ENCODE measurements at places on chromosomes 2 and 18.

DNA sequence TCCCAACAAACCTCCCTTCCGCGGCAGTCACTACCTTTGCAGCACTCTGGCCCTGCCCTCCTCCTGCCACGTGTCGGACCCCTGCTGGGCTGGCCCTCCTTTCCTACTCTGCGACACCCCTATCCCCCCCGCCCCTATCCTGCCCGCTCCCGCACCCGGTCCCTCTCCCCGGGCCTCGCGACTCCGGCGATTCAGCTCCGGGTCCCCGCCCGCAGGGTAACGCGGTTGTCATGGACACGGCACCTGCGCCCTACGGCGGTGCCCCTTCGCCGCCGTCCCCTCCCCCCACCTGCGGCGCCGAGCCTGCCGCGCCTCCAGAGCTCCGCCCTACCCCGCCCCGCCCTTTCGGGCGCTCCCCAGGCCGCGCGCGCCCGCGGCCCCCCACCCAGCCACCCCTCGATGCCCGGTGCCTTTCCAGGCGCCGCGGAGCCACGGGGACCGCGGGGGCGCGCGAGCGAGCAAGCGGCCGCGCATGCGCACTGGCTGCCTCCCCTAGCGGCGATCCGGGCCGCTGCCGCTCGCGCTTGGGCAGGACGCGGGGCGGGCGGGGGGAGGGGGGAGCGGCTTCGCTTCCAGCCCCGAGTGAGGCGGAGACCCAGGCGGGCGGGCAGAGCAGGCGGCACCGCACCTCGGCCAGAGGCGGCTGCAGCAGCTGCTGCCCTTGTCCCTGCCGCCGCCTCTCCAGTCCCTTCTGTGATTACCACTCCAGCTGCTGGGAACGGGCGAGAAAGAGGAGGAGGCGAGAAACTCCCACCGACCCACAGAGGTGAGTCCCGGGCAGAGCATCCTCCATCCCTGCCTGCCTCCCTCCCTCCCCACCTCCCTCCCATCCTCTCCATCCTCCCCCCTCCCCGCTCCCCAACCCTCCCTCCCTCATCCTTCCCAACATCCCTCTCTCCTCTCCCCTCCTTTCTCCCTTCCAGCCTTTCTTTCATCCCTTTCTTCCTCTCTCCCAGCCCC, at the start of gene CTNNA2:
TSS of gene CTNNA2 (plus strand) at position 610 of the 960 bp plus-strand sequence.
- no peak for DNase-seq

GRCh38 chr2:149806651-149807050, 219.1 kb upstream of the MMADHC start:
- no peak for DNase-seq

GRCh38 chr2:176161825-176162626, 4.9 kb downstream of the HOXD3 start:
- no peak for DNase-seq

GRCh38 chr2:8454797-8455196, 227.1 kb upstream of the ID2 start:
- no peak for DNase-seq

DNA sequence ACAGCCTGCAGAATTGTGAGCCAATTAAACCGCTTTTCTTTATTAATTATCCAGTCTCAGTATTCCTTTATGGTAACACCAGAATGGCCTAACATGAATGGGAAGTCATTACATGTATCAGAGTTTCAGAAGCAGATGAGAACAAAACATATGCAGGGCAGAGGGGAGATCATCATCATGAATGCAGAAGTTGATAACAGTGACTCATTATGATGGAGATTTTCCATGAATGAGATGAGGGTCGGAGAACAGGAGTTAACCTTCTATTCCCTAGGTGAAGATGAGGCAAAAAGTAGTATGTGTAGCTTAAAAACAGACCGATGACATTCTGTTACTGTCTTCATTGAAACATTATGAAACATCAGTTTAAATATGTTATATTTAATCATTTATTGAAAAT, 59.5 kb upstream of the PPM1B start:
- no peak for DNase-seq

DNA sequence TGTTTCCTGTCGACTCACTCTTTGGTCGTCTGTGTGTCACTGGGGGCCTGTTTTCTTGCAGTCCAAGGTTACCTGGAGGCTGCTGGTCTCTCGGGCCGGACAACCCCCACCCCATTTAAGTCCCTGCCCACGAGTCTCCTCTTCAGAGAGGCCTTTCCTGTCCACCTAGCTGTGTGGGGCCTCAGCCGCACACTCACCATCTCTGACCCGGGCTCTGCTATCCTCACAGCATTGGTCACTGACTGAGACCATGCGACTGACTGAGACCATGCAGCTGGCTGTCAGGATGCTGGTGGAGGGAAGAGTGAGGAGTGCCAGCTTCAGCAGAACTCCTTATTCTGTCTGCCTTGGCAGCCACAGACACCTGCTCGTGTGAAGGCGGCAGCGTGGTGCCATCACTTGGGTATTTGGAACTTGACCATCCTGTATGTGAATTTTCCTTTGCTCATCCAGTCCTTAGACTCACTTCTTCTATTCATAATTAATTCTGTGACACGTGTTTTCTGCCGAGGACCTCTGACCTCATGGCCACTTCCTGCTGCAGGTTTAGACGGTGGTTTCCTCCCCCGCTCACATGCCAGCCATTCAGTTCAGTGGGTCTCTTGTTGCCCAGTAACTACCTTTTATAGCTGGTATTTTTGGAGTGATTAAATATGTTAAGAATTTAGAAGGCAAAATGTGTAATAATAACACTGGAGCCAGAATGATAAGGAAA, 47.5 kb upstream of the ASB1 start:
- no peak for DNase-seq

DNA sequence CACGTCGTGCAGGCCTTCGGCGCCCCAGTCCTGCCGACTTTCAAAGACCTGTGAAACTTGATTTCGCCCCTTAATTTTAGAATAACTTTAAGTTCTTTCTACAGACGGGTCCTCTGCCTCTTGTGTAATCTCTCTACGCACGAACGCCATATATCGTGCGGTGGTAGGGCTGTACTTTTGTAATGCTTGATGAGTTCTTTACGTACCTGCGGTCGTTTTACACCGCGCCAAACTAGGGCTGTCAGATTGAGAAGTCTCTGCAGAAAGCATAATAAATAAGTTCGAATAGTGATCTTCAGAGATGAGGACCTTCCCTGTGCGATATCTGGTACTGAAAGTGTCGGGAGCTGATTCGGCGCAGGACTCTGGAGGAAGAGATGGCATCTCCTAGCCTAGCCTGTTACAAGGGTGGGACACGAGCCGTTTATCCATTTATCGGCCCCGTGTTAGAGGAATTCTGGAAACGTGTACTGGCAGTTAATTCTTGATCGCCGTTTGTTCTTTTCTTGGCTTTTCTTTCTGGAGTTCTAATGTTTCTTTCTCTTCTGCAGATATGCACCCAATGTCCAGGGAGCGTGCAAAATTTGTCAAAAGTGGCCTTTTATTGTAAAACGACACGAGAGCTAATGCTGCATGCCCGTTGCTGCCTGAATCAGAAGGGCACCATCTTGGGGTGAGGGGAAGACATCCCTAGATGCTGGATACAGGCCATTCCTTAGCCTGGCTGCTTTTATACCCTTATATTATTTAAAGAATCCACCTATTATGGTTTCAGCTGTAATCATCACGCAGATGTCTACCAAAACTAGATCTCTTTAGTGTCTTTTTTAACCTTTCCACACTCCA, 781 bp upstream of the SLC5A6 start:
- DNase-seq = no peak

- DNase-seq = no peak
Measured at GRCh38 chr18:61256291-61256690, 76.9 kb upstream of the CDH20 start.

- no peak for DNase-seq
Measured at GRCh38 chr2:216643986-216644659, 10.9 kb downstream of the IGFBP2 start.

DNA sequence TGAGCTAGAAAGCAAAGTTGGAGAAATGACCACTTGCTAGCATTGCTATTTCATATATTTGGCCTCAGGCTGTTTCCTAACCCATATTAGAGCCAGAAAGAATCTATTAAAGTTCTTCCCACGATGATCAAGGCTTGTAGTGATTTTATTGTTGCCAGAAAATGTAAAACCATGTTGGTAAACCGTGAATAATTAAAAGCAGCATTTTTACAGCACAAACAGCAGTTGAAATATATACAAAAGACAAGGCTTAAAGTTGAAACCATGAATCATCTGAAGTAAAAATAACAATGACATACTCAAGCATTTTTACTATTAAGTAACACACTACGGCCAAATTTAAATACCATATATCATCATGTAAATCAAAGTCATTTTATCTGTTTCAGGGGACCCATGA, 27.7 kb upstream of the DSC3 start:
- DNase-seq = no peak

DNA sequence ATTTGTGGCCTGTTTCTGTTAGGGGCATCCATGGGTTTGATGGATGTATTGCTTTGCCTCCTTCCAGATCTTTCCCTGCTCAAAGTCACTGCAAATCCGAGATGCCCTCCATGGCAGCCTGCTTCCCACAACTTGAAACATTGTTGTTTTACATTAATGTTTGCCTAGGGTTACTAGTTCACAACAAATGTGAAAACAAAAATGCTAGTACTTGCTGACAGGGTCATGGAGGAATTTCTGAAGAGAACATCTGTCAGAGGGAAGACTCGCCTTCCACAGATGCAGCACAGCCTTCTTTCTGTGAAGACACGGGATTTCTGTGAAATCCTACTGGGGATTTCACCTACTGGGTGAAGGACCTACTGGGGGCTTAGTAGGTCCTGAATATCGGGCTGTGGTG, 260.0 kb upstream of the FN1 start:
- DNase-seq = no peak

GRCh38 chr2:156306821-156307220, 25.7 kb downstream of the NR4A2 start:
- no peak for DNase-seq

DNA sequence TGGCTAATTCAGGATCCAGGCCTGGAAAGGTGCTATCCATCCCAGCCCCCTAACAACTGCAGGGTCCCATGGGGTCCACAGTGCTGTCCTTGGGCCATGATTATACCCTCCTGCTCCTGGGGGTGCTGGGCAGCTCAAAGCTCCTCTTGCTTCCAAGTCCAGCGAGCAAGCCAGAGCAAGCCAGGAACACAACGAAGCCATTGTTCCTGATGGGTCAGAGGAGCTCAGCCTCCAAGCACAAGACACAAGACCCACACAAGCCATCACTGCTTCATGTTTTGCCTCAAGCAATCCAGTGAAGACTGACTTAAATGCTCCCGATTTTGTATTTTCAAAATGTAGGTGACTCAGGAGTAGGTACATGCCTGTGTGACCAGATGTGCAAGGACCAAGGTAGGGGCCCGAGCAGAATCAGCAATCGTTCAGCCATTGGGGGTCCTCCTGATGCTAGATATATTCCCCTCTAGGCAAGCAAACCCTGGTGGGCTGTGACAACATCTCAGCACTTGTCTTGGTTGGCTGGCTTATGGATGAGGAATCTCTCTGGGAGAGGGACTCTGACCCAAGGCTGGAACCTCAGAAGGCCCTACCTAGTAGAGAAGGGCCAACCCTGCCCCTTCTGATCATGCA, 90.8 kb downstream of the EPAS1 start:
- no peak for DNase-seq

- no peak for DNase-seq
Measured at GRCh38 chr2:164084066-164084465, 348.3 kb upstream of the FIGN start.

- DNase-seq = no peak
Measured at GRCh38 chr18:35322486-35323458, 21.4 kb downstream of the ZNF24 start.

GRCh38 chr2:180075870-180076269, 68.8 kb upstream of the CWC22 start:
- DNase-seq = no peak

- DNase-seq = no peak
Measured at GRCh38 chr2:10570076-10570475, 119.7 kb downstream of the NOL10 start.

GRCh38 chr2:127143841-127144782, 37.2 kb upstream of the BIN1 start:
- no peak for DNase-seq

GRCh38 chr2:68700560-68700959, 34.1 kb upstream of the ARHGAP25 start:
- DNase-seq = no peak
